ENCODE measurements at places on chromosomes 12 and 14.

DNA sequence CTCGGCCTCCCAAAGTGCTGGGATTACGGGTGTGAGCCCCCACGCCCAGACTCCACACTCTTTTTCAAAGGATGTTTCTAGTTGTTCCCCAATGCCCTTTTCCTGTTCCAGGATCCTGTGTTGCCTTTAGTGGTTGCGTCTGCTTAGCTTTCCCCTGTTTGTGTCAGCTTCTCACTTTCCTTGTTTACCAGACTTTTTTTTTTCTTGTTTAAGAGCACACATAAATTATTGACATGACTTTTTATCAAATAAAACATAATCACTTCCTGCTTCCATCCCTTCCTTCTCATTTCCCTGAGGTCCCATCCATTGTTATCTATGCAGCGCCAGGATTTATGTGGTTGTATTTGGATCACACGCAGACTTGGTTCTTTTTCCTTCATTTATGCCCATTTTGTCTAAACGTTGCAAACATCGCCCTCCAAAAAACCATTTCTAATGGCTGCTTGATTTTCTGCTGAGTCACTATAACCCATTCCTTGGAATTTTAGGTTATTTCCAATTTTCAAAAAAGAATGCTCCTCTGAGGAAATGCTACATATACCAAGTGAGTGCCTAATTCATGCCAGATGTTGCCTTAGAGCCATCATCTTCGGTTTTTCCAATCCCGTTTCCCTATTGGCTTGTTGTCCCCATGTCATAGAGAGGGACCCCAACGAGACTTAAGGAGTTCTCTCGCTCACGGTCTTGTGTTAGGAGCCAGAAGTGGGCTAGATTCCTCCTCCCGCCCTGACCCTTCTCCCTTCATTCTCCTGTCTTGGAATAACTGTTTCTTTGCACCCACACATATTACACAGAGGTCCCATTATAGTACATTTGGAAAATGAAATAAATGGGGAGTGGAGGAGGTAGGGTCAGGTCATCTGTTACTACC lies 13.5 kb upstream of the CYP46A1 start:
- H3K4me3 ChIP-seq: no peak overlapping the region
- peak overlapping the region; percentile 70 for H3K27ac ChIP-seq
- no peaks in the 10 kb centered on the region for H3K27me3 ChIP-seq
- peaks cover 18% of the 10 kb centered on the region for H3K4me1 ChIP-seq
- H3K36me3 ChIP-seq: no peaks in the 10 kb centered on the region
- no peak for DNase-seq

- no peak overlapping the region for H3K27ac ChIP-seq
- DNase-seq: no peak
- no peak overlapping the region for H3K4me3 ChIP-seq
- H3K36me3 ChIP-seq: no peaks in the 10 kb centered on the region
These were observed 266.9 kb downstream of the CCDC91 start for GRCh38 chr12:28456934-28457710.

DNA sequence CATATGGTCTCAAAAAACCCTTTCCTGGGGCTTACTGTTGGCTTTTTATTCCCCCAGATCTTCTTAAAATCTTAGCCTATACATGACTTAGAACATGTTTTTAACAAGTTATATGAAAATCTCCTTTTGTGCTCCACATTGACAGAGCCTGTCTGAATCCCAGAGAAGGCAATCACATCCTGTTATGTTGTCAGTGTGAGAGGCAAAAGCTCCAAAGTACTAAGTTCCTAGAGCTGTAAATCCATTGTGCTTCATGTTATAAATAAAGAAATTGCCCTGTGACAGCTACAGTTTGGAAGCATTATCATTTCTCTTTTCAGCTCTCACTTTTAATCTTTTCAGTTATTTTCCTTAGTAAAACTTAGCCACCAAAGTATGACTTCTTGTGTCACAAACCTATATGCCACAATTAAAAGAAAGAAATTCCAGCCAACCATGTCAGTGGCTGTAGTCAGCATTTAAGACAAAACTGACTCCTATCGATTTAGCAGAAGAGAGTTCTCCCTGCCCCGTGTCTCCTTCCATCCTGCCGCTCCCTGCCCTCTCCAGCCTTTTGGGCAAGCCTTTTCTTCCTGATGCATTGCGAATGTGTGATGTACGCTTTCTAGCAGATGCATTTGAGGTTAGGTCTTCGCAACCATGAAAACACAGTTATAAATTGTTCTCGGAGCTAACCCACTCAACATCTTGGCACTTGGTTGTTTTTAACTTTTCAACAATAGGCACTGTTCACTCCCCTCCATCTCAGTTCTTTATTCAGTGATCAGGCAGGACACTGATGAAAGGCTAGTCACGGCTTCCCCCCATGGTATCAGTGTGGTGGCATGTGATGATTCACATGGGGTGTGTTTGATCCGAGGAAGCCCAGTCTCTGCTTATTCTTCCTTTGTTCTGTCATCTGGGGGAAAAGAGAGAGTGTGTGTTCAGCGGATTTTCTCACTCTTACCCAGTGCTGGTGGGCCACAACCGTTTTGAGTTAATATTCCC lies 143.5 kb downstream of the SSPN start:
- no peak for DNase-seq
- H3K27ac ChIP-seq: no peak overlapping the region
- H3K4me3 ChIP-seq: no peak overlapping the region
- no peaks in the 10 kb centered on the region for H3K4me1 ChIP-seq
- H3K27me3 ChIP-seq: no peaks in the 10 kb centered on the region

- no peaks in the 10 kb centered on the region for H3K36me3 ChIP-seq
- no peak for DNase-seq
- H3K4me1 ChIP-seq: no peaks in the 10 kb centered on the region
- no peak overlapping the region for H3K4me3 ChIP-seq
These were observed 2.8 kb downstream of the PHETA1 start for GRCh38 chr12:111366075-111366474.

GRCh38 chr12:45208604-45209487 lies 7.0 kb upstream of the ANO6 start:
- no peak overlapping the region for H3K27ac ChIP-seq
- H3K4me1 ChIP-seq: no peaks in the 10 kb centered on the region
- no peaks in the 10 kb centered on the region for H3K27me3 ChIP-seq
- DNase-seq: no peak
- H3K36me3 ChIP-seq: no peaks in the 10 kb centered on the region
- no peak overlapping the region for H3K4me3 ChIP-seq

DNA sequence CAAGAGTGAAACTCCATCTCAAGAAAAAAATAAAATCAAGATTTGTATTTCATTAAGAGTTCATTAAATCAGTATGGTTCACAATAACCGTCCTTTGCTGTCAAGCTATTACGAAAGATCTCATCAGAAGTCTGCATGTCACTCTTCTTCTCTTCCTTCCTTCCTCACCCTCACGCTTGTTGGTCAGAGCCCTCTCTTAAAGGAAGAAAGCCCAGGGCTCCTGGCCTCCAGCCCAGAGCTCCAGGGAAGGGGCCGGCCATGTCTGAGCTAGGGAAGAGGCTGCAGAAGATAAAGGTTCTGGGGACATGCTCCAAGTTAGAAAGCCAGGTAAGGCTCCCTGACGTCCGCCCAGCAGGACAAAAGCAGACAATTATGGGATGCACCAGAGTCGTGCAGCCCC lies 43.1 kb upstream of the DLK1 start:
- no peak for DNase-seq
- no peak overlapping the region for H3K4me3 ChIP-seq

DNA sequence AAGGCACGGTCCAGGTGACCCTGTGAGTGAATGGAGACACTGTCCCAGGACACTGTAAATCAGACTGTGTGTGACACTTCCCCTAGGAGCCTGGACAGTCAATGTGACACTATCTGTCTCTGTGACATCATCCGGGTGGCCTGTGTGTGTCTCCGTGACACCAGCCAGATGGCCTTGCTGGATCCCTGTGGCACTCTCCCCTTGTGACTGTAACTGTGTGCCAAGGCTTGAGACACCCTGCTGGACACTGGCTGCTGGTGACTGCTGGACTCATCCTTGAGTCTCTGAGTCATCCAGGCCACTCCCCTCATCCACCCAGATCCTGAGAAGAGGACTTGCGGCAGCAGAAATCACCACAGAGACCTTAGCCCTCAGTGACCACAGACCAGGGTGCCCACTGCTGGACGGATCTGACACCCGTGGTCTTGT lies 51.6 kb downstream of the MVK start:
- DNase-seq: no peak
- no peaks in the 10 kb centered on the region for H3K27me3 ChIP-seq
- peaks cover 7% of the 10 kb centered on the region for H3K4me1 ChIP-seq
- no peaks in the 10 kb centered on the region for H3K36me3 ChIP-seq
- H3K4me3 ChIP-seq: no peak overlapping the region

GRCh38 chr14:22922294-22922693 lies 3.3 kb upstream of the RBM23 start:
- H3K27ac ChIP-seq: no peak overlapping the region
- H3K36me3 ChIP-seq: peaks cover 9% of the 10 kb centered on the region
- H3K4me3 ChIP-seq: no peak overlapping the region
- no peaks in the 10 kb centered on the region for H3K27me3 ChIP-seq

DNA sequence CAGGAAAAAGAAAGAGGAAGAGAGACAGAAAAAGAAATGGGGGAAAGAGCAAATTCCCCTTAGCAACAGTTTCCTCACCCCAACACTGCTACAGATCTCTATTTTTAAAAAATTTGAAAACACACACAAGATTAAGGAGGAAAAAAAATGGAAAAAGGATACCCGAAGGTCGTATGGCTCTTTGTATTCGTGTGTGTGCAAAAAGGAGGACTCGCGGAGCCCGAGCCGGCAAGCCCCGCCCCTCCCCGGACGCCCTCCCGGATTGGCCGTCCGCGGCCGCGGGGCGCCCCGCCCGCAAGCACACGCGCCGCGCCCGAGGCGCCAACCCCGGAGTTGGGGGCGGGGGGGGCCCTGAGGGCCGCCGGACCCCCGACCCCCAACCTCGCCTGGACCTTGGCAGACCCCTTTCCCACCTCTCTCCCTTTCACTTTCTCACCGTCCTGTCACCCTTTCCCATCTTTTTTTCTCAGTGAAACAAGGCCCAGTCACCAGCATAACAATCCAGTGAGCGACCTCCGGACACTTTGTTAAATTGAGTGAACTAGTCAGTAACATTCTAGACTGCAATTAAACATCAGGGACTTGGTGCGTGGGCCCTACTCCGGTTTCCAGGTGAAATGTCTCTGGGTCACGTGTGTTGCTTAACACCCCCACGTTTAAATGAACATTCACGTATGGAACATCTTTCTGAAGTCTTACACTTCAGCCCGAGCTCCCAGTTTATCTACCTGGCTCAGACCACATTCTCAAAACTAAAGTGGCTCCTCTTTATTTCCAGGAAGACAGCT lies at the start of gene C14orf93:
Gene C14orf93, minus strand, starts transcription at position 205 of the 788 bp plus-strand sequence. CDS start 11,120 bp downstream, outside the sequence.
- H3K36me3 ChIP-seq: no peaks in the 10 kb centered on the region
- H3K4me3 ChIP-seq: peak within 1 kb of the TSS; percentile 47
- peak; percentile 82 for DNase-seq
- H3K27ac ChIP-seq: peak within 1 kb of the TSS; percentile 90
- H3K27me3 ChIP-seq: no peaks in the 10 kb centered on the region

- H3K27me3 ChIP-seq: no peaks in the 10 kb centered on the region
- DNase-seq: no peak
- H3K4me3 ChIP-seq: no peak overlapping the region
- H3K27ac ChIP-seq: no peak overlapping the region
- no peaks in the 10 kb centered on the region for H3K36me3 ChIP-seq
These were observed 122.1 kb downstream of the PRKD1 start for GRCh38 chr14:29805415-29806123.

DNA sequence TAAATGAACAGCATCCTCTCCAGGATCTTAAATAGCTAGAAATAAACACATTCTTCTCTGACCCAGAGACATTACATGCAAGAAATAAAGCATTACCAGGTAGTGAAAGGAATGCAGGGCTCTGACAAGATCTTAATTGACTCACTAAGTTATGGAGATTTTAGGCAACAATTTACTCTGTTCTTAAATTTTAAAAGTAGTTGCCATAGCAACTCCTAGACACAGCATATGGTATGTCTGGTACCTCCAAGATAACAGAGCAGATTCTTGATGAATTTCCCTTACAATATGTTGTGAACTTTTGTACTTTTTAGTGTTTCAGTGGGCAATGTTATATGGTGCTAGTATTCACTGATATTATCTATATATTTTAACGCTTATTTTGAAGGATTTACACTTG lies 76.7 kb upstream of the G2E3 start:
- DNase-seq: no peak
- no peaks in the 10 kb centered on the region for H3K27me3 ChIP-seq
- H3K27ac ChIP-seq: no peak overlapping the region
- H3K4me3 ChIP-seq: no peak overlapping the region
- H3K36me3 ChIP-seq: no peaks in the 10 kb centered on the region

DNA sequence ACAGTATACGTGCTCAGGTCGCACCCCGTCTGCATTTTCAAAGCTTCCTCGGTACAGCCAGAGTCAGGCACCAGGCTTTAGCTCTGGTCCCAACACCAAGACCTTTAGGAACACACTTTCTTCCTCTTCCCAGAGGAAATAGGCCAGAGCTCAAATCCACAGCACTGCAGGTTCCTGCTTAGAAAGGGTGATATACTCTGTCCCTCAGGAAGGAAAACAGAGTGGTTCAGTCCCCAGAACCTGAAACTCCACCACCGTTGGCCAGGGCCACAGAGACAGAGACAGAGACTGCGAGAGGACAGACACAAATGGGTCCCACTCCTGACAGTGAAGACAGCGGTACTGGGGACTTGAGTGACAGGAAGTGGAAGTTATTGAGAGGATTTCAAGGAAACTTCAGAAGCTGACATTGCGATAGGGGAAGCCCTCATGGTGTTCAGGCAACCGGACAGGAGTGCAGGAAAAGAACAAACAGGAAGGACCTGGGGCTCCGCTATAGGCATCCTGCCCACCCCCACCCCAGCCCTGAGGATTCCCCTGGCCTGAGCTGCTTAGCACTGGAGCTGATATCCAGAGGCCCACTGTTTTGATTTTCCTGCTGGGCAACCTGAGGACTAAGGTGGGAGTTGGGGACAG lies 5.5 kb upstream of the KRT8 start:
- H3K4me1 ChIP-seq: peaks cover 10% of the 10 kb centered on the region
- H3K27me3 ChIP-seq: no peaks in the 10 kb centered on the region
- H3K4me3 ChIP-seq: no peak overlapping the region
- peak overlapping the region; percentile 36 for H3K27ac ChIP-seq
- no peaks in the 10 kb centered on the region for H3K36me3 ChIP-seq

DNA sequence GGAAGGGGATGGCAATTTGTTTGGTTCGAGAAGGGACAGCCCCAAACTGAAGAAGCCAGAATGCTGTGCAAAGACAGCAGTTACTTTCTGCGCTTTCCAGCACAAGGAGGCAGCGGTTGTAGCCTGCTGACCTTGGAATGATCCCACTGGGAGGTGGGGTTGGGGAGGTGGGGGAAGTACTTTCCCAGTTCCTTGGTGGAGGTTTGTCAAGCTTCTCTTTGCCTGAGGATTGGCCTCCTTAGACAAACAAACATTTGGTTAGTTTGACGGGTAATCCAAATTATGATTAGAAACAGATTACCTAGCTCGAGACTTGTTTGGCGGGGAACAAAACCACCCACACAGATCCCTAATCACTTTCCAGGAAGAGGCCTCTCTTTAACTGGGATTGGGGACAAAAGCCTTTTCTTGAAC lies 79.1 kb upstream of the EGLN3 start:
- no peak for DNase-seq
- H3K4me1 ChIP-seq: no peaks in the 10 kb centered on the region
- H3K36me3 ChIP-seq: no peaks in the 10 kb centered on the region

Data from breast epithelium (tissue), 4 donors.